ENCODE measurements at places on chromosomes 7 and 10. TPM values are rescaled to one million over a fixed set of nuclear protein-coding genes. Genes with fewer than 3 reads are reported as not detected.

The TMEM270 gene
- total RNA-seq: not detected

The RBM33 gene
- 26.4 TPM for total RNA-seq

The CLDN3 gene
- not detected for total RNA-seq

The NPSR1 gene
- not detected for total RNA-seq

The HTR7 gene
- total RNA-seq: 0.37 TPM

The AP4M1 gene
- 15.8 TPM for total RNA-seq

The GIMAP1 gene
- total RNA-seq: not detected

The OR6B1 gene
- not detected for total RNA-seq
